Activated T-helper 9 cell treated with anti-CD3 and anti-CD28 coated beads, Interleukin-2, amount 50 U/mL, for 16 hours (primary cell): ENCODE measurements at places on chromosomes 12 and 14.
A peak's percentile ranks its signal among the peaks of the same experiment; 100 is the strongest.

GRCh38 chr12:15001733-15002382 lies 29.0 kb downstream of the PDE6H start:
- DNase-seq, result no peak

- peak; percentile 48 for DNase-seq
Observed at GRCh38 chr12:6852651-6853354, 853 bp downstream of the USP5 start.

- no peak for DNase-seq
Observed at GRCh38 chr14:99831303-99831702, 38.1 kb downstream of the EML1 start.

GRCh38 chr12:100733817-100734593 lies 60.6 kb upstream of the ANO4 start:
- no peak for DNase-seq

DNA sequence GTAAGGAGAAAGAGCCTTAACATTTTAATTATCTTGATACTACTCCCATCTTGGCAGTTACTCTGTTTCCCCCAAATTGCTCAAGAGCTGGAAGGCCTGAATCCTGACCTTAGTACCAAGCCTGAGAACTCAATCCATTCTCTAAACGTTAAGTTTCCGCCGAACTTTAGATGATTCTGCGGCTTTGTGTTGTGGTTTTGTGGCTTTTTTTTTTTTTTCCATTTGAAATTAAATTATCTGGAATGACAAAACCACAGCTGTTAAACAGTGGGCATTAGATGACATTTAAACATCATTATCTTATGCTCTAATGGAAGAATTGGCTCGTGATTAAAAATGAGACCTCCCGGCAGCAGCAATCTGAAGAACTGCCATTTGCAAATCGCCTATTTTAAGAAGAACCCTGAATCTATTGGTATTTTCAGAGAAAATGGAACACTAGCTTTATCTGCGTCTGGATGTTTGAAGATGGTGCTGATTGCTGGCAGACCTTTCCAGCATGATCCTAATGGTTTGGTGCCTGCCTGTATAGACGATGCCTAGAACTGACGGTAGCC lies 38.4 kb downstream of the TMEM132C start:
- DNase-seq, result no peak

DNA sequence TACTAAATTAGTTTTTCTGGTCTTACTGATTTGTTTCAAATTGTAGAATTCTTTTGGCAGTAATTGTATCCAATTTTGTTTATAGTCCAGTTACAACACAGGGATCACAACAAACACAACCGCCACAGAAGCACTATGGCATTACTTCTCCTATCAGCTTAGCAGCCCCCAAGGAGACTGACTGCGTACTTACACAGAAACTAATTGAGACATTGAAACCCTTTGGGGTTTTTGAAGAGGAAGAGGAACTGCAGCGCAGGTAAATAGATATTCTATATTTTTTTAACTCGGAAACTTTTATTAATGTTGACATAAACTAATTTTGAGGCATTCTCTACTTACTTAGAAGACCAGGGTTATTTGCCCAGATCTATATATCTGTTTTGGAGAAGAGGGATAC lies 17.8 kb downstream of the PAPOLA start:
- no peak for DNase-seq

- DNase-seq, result peak; percentile 89
Observed at GRCh38 chr14:20343092-20343861, at the start of gene PARP2. Gene PARP2 (plus strand): TSS chr14:20343635. CDS start chr14:20343642, 7 bp downstream.

GRCh38 chr12:113145720-113146551 lies 3.6 kb upstream of the CFAP73 start:
- no peak for DNase-seq

GRCh38 chr12:59472273-59472672 lies 123.6 kb upstream of the SLC16A7 start:
- no peak for DNase-seq

DNA sequence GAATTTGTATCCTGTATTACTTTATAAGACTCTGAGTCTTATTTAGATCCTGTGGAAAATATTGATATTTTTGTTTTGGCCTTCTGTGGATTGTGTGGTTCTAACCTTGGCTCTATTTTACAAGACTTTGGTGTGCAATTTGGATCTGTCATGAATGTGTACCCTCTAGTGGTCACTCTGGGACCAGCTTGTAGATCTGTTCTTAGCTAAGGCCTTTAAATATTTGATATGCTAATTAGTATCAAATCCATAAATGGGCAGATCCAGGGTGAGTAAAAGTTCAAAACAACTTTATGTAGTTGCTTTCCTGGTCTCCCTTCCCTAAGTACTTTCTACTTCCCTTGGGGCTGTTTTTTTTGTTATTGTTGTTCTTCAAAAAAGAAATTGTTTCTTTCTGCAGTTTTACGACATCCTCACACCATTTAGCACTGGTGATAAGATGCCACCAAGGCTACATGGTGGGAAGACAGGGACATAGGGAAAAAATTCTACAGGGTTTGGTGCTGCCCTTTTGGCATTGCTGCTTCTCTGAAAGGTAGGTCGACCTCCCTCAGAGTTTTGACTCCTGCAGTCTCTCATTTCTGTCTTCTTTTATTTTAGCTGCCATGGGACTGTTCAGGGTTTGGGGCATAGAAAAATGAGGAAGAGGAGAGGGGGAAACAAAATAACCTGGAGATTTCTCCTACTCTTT lies 238.5 kb downstream of the GPHN start:
- DNase-seq, result no peak

DNA sequence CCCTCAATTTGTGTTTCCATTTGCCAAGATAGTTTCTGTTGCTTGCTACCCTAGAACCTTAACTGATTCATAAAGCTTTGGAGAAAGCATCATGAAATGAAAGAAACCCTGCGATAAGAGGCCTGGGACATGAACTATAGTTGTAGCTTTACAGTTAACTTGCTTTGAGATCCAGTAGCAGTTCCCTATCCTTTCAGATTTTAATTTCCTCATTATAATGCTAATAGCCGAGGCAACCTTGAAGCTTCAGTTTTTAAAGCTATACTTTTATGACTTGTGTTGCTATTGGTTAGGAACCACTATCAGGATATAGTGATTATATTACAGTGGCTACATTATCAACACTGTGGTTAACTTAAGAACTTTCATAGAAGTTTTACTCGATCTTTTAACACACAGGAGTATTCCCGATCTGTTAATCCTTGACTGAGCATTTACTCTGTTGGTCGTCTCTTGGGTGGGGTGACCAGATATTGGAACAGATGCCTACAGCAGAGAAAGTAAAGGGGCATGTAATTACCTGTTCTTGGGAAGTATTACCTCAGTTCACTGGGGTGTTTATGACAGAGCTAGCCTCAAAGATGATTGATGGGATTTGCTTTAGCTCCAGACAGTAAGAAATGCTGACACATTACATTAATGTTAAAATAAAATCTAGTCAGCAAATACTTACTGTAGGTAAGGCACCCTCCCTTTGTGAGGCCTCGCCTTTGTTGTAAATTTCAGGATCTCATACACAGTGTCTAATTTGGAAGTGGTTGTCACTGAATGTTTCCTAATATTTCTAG lies 86.2 kb upstream of the CSRP2 start:
- no peak for DNase-seq
